Hindlimb muscle (tissue), 1 donor: ENCODE measurements at places on chromosomes 5 and 9.

DNA sequence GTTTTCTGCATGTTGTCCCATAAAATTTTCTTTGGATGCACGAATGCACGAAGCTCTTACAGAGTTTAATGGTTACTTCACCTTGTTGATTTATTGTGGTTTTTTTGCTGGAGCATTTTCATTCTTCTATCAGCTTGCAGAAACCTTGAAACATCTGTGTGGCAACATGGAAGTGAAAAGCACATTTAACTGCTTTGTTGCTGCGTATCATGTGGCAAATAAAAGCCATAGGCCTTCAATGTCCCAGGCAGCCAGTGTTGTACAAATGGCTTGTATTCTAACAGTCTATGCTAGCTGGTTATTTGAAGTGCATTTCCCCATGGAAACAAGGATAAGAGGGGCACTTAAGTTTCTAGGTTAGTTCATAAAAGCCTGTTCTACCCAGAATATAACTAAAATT, 42.5 kb upstream of the RASGRF2 start:
- DNase-seq = no peak

- DNase-seq = no peak
Observed at GRCh38 chr5:84272771-84273516, 111.7 kb downstream of the EDIL3 start.

DNA sequence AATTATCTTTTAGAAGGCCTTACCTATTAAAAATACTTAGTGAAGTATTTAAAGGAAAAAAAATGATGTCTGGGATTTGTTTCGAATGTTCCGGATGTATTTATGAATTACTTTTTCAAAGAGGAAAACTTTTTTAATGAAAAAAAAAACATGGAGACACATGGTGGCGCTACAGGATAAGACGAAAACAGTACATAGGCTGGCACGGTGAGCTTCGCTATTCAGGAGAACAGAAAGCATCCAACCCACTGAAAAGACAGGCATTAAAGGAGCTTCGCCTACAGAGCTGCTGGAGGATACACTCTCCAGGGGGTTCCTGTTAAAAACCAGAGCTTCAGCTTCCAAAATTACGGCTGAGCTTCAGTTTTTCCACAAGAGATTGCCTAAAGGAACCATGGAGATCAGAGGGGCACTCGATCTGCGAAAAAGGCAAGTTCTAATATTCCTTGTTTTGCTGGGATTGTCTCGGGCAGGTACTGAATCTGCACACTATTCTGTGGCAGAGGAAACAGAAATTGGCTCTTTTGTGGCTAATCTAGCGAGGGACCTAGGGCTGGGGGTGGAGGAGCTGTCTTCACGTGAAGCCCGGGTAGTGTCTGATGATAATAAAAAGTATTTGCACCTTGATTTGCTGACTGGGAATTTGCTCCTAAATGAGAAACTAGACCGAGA, at the start of gene PCDHB14:
TSS of gene PCDHB14 (plus strand) at position 232 of the 672 bp plus-strand sequence. CDS start at position 395, 163 bp downstream.
- DNase-seq = peak; percentile 15

DNA sequence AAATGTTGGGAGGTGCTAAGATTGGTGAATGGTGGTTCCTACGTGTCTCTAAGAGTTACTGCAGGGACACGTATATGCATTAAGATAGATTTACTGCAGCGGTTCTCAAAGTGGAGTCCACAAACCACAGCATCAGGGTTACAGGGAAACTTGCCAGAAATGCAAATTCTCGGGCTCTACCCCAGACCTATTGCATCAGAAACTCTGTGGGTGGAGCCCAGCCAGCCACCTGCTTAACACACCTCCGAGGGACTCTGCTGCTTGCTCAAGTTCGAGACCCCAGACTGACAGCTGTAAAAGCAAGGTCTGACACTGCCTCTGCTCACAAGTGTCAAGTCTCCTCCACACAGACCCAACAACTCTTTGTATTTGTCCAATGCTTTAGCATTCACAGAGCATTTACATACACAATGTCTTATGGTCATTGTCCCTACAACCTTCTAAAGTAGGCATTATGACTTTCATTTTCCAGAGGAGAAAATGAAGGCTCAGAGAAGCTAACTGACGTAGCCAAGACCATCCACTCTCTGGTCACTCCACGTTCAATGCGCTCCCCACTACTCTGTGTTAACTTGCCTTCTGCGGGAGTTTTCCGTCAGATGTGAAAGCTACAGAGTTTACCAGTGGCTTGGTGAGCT, 48.8 kb downstream of the HSD17B3 start:
- DNase-seq = no peak

DNA sequence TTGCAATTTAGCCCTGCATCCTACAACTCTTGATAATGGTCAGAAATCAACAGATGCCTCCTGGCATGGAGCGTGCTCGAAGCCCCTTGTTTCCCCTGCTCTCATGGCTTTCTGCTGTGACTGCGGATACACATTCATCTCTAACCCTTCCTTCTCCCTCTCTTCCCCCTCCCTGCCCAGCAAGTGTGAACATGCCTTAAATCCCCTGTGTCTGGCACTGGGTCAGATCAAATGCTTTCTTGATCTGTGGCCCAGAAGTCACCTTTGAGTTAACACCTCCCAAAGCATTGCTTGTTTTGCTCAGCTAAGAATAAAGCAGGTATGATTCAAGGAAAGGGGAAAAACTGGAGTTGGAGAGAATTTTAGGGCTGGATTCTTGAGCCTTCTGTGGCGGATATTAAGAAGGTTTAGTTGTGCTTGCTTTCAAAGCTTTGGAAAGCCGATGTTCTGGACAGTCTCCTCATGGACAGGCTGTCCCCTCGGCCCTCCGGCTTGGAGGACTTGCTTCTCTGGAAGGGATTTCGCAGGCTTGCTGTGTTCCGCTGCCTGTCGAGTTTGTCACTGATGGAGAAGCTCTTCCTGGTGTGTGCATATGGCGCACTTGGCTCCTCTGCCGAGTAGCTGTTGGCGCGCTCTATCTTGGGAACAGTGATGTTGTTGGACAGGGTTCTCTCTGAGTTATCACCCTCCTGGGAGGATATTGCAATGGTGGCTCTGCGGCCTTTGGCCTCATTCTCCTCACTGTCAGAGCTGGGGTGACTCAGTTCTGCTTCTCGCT, 121.3 kb upstream of the KLF9 start:
- no peak for DNase-seq

GRCh38 chr9:121743441-121744001, 92.1 kb downstream of the DAB2IP start:
- peak; percentile 46 for DNase-seq

- no peak for DNase-seq
Observed at GRCh38 chr5:141628175-141628788, 8.4 kb downstream of the HDAC3 start.

- no peak for DNase-seq
Observed at GRCh38 chr9:131722255-131722654, 17.6 kb downstream of the RAPGEF1 start.

DNA sequence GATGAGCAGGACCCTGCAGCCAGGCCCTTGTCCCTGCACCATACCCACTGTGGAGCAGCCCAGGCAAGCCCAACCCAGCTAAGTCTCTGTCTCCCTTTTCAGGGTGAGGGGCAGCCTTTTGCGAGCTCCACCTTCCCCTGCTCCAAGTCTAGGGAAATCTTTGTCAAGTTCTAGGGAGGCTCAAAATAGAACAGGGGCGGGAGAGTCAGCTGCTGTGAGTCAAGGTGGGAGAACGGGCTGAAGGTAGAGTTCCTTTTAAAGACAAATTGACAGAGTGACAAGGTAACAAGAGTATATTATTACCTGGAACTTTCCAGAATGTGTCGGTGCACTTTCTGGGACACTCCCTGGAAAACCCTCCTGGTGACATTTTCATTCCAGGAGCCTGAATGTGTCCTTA, 64.7 kb downstream of the KCNT1 start:
- no peak for DNase-seq

- DNase-seq = peak; percentile 81
Observed at GRCh38 chr9:125407974-125408900, 146.6 kb downstream of the GAPVD1 start.

- no peak for DNase-seq
Observed at GRCh38 chr9:6782981-6783380, 25.2 kb downstream of the KDM4C start.

DNA sequence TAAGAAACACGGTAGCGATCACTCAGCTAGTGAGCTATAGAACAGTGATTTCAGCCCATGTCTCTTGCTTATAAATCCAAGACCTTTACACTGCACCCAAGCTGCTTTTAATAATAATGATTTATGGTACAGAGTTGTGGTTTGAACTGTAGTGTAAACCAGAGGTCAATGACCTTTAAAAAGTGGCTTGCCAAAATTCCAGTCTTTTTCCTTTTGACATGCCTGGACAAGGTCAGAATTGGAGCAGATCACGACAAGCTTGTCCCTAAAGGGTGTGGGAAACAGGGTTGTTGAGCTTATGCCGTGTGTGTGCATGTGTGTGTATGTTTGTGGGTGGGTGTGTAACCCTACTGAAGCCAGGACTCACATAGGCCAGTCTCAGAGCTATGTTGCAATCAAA, 225.3 kb upstream of the CLINT1 start:
- no peak for DNase-seq

DNA sequence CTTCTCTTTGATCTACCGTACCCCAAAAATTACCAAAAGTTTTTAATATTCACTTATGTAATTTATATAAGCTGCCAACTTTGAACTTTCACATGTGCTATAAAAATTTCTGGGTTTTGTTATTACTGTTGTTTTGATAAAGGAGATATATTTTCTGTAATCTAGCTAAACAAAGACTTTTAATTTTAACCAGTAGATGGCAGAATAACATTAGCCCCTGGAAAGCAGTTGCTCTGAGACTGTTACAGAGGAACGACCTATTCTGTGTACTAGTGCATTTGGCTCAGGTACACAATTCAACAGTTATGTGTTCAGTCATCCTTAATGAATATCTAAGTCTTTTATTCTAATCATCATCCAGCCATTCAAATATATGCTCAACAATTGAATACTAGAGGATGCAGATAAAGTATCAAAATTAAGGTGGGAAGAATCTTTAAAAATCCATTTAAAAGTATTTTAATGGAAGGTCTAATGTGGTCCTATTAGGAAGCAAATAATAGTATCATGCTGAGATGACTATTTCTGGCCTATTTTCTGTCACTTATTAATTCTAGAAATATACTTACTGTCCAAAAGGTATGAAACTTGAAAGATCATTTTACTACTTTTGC, 8.6 kb downstream of the KLHL9 start:
- no peak for DNase-seq

- no peak for DNase-seq
Observed at GRCh38 chr9:134404376-134405358, 78.4 kb downstream of the RXRA start.

DNA sequence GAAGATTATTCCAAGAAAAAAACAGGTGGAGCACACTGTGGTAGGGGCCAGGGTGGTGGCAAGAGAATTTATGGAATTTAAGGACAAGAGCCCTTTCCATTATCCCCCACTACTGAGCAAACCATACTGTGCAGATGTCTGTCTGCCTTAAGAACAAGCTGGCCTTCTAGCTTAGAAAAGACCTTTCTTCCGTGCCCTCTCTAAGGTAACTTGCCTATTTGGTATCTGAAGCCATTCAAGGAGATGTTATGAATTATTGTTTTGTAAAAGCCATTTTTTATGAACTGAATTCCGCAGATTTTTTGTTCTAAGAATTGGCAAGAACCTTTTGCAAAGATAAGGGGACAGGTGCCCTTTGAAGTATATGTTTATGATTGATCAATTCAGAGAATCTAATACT, 20.9 kb downstream of the GRAMD2B start:
- no peak for DNase-seq

DNA sequence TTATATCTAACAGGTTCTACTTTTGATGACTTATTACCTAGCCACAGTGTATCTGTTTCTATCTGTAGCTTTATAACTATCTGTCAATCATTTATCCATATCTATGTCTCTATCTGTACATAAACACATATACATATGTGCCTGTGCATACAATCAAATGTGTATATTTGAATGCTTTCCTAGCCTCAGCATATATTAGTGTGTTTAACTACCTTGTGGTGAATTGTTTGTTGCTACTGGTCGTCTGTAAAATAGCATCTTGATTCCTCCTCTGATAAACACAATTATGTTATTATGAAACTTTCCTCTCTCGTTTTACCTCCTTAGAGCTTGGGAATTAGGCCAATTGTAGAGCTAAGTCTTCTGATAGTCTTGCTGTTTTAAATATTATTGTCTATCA, 44.4 kb downstream of the PARP8 start:
- DNase-seq = no peak

GRCh38 chr5:93280518-93280917, 300.5 kb downstream of the NR2F1-AS1 start:
- DNase-seq = no peak

DNA sequence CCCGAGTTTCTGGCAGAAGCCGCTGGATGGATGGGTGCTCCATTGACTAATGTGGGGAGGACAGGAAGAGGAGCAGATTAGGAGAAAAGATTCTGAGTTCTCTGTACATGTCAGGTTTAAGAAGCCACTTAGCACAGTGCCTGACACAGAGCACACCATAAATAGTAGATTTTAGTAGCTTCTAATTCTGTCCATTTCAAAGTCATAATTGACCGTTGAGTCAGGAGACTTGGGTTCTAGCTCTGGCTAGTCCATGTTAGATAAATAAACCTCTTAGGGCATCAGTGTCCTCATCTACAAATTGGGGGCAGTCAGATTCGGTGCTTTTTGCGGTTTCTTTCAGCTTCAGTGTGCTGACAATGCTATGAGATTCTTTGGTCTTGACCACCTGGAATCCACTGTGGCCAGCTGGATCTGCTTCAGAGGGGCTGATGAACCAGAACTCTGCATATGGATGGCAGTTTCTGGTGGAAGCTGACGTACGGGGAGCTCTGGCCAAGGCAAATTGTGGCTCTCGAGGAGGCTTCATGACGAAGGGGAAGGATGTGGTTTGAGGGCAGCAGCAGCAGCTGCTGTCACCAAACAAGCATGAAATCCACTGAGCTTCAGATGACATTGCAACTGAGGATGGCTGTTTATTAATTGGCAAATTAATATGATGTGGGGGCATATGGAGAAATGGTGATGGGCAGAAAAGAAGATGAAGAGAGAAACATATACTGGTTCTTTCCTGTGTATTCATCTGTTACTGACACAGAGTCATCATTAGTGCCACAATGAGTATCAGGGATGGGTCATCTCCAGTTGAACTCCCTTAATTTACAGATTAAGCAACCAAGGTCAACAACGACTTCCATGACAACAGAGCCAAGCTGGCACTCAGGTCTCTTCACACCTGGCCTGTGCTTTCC, 134.4 kb downstream of the AOPEP start:
- DNase-seq = peak; percentile 45
